ENCODE measurements at places on chromosomes 1 and 21.
A peak's percentile ranks its signal among the peaks of the same experiment; 100 is the strongest.

- peak; percentile 72 for DNase-seq
Observed at GRCh38 chr1:210376836-210377372, 48.2 kb downstream of the HHAT start.

GRCh38 chr21:32099812-32100416, 178.9 kb downstream of the MIS18A start:
- DNase-seq = peak; percentile 19

DNA sequence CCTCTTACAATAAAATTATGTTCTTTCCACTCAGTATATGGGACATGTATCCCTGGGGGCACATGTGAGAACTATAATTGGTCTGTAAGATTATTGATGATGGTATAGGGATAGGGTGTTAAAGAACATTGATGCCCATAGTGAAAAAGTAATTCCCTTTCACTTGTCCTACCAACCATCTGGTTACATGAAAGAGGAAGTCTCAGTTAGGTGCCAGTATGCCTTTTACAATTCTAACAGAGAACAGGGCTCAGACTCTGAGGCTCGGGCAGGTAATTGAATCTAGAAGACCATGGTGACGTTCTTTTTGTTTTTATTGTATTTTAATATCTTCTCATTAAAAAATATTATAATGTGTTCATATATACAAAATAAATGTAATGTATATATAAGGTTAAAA, 113.6 kb downstream of the FGGY start:
- DNase-seq = no peak

- no peak for DNase-seq
Observed at GRCh38 chr1:66175098-66175497, 358.9 kb upstream of the SGIP1 start.

GRCh38 chr21:35925497-35925896, 134.8 kb downstream of the SETD4 start:
- DNase-seq = no peak

DNA sequence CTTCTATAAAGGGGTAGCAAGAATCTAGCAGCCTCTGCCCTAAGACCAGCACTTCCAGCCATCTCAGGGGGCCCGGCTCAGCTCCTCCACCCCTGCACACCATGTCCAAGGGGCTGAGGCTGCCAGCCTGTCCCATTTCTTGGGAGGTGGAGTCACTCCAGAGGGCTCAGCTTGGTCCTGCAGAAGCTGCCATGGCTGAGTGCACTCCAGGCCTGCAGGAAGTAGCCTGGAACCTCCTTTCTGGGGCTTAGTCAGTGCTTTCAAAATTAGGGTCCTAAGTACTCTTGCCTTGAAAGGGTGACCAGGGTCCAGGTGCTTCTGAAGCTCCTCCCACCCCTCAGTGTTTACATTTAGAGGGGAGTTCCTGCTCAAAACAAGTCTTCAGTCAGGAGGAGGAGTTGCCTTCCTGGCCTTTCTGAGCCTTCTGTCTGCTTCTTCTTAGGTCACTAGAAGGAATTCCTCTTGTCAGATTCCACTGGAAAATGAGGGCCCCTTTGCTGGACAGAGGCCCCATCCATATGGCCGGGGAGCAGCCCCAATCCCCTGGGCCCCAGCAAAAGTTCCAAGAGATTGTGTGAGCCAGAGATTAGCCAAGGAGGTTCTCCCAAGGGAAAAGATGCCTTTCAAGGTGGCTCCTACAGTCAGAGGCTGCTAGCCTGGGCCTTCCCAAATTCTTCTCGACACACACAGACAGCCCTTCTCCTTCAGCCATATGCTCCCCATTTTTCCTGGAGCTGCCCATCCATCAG, 128.1 kb upstream of the VAMP3 start:
- no peak for DNase-seq

DNA sequence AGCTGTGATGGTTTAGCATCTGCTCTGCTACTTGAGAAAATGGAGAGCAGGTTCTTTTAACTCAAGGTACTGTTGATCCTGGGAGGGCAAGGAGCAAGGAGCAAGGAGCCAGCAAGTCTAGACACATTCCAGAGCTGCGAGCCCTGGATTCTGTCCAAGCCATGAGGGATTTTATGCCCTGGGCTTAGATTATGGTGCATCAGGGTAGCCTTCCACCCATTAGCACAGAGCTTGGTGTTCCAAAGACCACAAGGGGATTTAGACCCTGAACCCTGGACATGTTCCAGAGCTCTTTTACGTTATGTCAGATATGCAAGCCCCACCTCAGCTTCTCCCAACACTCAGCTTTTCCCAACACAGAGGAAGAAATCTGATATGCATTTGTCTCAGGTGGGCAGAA, 2.0 kb upstream of the OR14I1 start:
- DNase-seq = no peak

GRCh38 chr1:180040034-180040433, 85.4 kb downstream of the CEP350 start:
- peak; percentile 34 for DNase-seq

All from fibroblast of skin of scalp (primary cell).